SW 1271 (cell line): ENCODE measurements at places on chromosomes 2 and 18.
A peak's percentile ranks its signal among the peaks of the same experiment; 100 is the strongest.

DNA sequence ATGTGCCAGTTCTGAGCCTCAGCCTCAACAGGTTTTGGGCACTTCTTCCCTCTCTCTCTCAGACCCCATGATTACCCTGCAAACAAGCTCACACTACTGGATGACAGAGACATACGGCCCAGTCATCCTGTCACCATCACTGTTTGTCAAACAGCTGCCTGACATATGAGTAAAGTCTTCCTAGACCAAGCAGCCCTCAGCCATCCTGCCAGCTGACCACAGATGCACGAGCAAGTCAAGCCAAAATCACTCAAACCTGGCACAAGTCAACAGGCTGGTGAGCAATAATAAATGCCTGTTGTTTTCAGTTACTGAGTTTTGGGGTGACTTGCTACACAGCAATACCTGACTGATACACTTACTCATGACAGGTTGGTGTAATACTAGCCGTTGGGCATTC is 75.5 kb upstream of the KLF7 start:
- DNase-seq = no peak

- no peak for DNase-seq
These were observed 436 bp upstream of the ITPRIPL1 start for GRCh38 chr2:96324721-96325040.

GRCh38 chr2:201411421-201411820 is 39.8 kb downstream of the TRAK2 start:
- no peak for DNase-seq

GRCh38 chr2:112582314-112582746 is 2.1 kb upstream of the CHCHD5 start:
- peak; percentile 79 for DNase-seq

- DNase-seq = no peak
These were observed 121.0 kb upstream of the XPO1 start for GRCh38 chr2:61658841-61659780.

- DNase-seq = no peak
These were observed 33.1 kb upstream of the STON1 start for GRCh38 chr2:48496849-48497248.

DNA sequence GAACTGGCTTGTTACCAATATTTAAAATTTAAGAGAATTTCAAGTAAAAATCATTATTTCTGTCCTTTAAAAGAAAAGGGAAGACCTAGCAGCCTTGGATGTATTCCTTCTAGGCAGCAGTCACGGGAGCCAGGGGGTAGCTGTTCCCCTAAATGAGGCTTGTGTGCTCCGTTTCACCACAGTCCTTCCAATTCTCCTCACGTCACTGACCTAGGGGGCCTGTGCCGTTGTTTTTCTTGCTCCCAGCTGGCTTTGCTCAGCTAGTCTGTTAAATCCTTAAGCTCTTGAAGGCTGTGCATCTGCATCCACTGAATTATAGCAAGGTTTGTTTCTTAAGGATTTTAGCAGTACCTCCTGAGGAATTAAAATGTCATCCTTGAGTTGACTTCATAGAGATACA is 9.9 kb downstream of the KLHL23 start:
- no peak for DNase-seq

- DNase-seq = no peak
These were observed 1325.4 kb upstream of the ZEB2 start for GRCh38 chr2:145845207-145845894.

GRCh38 chr2:205086662-205087061 is 541.4 kb downstream of the PARD3B start:
- DNase-seq = no peak

DNA sequence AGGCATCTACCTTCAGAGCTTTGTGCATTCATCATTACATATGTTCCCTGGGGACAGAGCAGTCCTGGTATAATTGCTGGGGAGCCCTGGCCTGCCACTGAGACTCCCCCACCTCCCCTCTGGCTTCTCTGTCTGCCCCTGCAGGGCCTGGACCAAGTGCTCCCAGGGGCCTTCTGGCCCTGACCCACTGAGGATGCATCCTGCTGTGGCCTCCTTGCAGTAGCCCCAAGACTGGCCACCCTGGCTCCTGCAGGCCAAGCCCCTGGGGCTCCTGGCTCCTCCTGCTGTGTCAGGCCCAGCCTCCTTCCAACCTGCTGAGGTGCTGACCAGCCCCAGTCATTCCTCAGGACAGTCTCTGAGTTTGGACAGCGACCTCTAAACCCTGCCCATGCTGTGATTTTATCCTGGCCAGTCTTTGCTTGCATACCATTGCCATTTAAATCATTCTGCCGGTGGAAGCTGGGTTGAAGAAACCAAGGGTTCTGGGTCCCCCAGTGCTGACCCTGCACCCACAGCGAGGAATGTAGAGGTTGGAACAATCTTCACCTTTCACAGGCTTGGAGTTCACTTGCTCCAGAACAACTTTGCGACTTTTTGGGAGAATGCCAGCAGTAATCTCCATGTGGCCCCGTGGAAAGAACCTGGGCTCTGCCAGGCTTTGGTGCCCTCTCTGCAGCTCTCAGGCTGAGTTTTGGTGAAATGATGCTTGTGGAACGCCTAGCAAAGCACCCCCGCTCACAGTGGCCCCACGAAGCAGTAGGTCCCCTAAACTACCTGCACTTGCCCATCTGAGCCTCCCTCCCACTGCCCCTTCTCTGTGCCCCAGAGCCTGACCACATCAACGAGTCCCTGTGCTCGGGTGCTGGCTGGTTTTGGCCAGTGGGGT is 167.3 kb upstream of the GLI2 start:
- no peak for DNase-seq

DNA sequence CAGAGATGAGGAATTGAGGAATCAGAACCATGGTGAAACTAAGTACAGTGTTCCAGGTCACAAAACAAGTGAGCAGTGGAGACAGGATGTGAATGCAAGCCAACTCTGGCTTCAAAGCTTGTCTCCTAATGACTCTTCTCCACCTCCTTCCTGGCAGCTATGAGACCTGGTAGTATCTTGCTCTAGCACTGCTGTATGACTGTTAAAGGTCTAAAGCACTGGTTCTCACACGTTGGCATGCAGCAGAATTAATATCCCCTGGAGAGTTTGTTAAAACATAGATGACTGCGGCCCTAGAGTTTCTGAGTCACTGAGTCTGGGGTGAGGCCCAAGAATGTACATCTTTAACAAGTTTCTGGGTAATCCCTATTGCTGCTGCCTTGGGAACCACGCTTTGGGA is 63.3 kb downstream of the SUCLG1 start:
- DNase-seq = no peak

- DNase-seq = no peak
These were observed 117.1 kb downstream of the STRN start for GRCh38 chr2:36849265-36849664.

- no peak for DNase-seq
These were observed 633 bp downstream of the KIAA1328 start for GRCh38 chr18:36829362-36830157.

DNA sequence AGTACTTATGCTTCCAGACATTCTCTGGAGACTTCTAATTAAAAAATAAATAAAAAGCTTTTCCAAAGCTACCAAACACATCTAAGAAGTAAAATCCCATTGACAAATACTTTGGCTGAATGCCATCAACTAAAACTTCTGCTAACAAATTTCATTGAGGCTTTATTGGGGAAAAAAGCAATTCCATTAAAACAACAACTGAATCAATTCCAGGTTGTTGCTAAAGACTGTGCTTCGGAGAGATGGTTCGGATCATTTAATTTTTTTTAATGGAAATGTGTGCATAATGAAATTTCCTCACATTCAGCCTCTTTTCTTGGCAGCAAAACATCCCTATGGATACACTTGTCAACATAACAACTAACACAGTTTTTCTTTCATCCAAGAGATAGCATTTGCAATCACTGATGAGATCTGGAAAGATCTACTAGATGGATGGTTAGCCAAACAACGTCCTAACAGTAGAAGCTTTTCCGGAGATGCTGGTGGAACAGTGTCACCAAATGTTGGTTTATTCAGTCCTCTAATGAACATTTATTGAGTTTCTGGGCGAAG is 446.1 kb upstream of the FAM98A start:
- no peak for DNase-seq

DNA sequence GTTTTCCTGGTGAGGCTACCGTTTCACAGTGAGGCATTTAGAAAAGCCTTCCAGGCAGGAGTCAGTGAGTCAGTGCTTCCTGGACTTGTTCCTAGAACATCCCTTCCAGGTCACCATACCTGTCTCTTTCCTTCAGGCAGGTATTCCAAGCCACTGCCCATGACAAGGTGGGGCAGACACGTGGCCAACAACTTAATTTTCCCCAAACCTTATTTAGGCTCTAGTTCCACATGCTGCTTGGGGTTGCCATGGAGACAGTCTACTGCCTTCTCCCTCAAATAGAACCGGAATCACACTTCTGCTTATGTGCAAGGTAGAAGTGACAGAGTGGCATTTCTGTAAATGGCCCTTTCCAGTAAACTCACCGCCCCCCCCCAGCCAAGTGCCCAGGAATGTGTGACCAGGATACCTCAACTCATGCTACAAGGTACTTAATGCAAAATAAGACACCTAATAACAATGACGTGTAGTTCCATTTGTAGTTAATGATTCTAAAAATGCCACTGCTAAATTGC is 258.3 kb downstream of the PRKCE start:
- no peak for DNase-seq

DNA sequence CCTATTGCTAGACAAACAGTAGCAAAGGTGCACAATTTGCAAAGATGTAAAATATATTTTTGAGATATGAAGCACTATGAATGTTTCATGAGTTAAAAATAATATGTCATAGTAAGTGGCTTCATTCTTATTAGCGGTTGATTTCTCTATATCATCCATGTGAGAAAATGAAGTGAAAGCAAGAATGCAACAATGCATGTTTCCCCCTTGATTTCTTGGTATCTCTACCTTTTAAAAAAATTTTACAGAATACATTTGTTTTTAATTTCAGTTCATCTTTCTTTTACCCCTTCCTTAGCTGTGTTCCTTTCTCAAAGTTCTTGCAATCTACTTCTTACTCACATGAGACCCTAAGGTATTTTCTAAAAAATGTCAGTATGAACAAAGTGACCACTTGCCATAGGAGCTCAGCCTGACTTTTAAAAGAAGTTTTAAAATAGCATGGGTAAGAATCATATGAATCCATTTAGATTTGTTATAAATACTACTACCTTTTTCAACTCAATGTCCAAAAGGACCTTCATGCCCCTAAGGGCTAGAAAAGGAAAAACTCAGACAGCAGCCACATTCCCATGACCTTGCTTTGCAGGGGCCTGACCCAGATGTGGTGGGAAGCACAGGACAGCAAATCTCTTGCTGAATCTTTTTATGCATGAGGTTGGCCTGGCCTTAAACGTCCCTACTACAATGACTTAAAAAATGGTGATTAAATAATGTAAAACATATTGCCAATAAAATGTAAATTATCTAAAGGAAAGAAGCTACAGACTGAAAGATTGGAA is 14.8 kb upstream of the SLC38A11 start:
- DNase-seq = no peak

DNA sequence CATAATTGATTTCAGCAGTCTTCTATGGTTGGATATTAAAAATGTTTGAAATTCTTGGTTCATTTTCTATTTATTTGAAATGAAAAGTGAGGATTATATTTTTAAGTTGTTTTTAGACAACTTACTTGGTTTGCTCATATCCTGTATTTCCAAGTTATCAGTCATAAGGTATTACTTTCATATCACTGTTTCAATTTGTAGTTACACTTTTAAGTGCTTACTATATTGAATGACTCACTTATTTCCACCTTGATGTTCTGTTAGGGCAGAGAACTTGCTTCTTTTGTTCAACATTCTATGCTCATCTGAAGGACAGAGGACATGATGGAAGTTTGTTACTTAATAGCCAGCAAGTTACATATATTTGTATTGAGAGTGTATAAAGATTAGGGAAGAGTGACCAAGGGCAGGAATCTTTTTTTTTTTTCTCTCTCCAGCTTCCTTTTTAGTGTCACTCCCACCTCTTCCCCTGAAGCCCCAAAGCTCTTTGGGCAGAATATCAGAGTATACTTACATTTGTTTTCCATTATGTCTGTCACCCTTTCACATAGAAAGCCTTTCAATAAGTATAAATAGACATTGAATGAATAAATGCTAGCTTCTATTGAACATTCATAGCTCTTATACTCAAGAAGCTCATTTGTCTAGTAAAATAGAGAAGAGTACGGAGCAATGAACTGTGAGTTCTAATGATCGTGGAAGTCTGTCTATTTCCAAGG is 28.1 kb downstream of the PIK3C3 start:
- DNase-seq = no peak

GRCh38 chr2:129902731-129903585 is 76.5 kb upstream of the RAB6C start:
- DNase-seq = no peak

GRCh38 chr2:19993731-19994130 is 3.8 kb upstream of the WDR35 start:
- no peak for DNase-seq

DNA sequence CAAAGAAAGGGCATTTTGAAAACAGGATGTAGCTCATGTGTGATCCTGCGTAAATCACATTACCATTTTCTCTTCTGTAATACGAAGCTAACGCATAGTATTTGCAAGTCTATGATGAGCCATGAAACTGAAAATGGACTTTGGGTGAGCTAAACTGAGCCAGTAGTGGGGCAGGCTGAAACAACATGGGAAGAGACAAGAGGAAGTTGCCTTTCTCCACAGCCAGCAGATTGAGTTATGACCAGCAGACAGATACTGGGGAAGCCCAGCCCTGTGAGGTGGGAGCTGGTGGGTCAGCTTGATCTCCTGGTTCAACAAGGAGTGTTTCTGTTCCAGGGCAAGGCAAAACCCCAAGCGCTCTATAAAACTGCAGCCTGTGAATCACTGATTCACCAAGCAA is 11.8 kb downstream of the CYRIA start:
- DNase-seq = no peak

DNA sequence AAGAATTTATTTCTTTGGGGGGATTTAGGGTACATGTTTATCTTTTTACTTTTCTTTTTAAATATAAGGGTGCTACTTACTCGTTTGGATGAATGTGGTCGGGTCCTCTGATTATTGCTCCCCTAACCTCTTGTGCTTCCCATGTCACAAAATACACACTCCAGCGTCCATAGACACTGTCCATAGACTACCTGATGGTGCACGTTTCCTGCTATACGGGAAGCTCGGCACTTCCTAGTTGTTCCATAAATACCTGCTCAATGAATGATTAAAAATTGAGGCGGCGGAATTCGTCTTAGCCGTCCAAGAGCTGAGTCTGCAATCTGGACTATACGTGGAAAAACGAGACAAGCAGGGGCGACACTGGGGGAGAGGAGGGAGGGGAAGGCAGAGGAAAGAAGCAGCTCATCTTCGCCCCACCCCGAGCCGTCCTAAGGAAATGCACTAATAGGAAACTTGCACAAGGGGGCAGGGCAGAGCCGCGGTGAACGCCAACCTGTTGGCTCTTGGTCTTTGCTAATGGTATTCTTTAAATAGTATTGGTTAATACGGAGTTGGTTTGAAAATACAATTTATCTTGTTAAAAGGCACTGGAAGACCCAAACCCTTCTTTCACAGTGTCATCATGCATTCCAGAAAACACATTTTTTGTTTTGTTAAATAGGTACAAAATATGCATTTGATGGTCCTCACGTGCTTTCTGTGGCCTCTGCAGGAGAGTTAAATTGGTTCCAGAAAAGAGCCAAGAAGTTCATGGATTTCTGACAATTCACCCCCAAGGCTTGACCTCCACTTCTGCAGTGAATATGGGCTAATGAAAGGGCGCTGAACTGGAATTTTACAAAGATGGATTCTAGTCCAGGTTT is 73.0 kb upstream of the KCTD1 start:
- DNase-seq = no peak
